Stimulated activated CD4-positive, alpha-beta T cell treated with anti-CD3 and anti-CD28 coated beads, Interleukin-12 subunit alpha, Interleukin-12 subunit beta, amount 100 ng/mL, for 4 hours (primary cell): ENCODE measurements at places on chromosomes 5 and 9.

- no peak for DNase-seq
Measured at GRCh38 chr5:153617190-153617589, 126.7 kb downstream of the GRIA1 start.

DNA sequence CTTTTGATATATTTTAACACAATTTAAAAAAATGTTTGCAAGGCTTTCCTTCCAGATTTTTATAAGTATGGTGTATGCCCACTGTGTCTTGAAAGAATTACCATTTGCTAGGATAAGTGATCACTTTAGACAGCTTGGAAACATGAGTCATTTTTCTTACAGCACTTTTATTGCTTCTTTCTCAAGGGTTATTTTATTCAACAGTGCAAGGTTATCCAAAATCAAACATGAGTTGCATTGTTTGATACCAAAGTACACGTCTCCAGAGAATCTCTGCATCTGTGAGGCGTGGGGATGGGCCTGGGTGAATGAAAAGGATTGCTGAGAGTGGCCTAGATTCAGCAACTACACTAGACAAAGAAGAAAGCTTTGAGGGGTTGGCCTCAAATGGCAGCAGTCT lies 329.6 kb downstream of the ADAMTS6 start:
- no peak for DNase-seq

- no peak for DNase-seq
Measured at GRCh38 chr5:132263548-132264261, 6.2 kb downstream of the PDLIM4 start.

- no peak for DNase-seq
Measured at GRCh38 chr5:72383726-72384125, 63.6 kb downstream of the PTCD2 start.

GRCh38 chr5:38208782-38209378 lies 49.5 kb upstream of the EGFLAM start:
- no peak for DNase-seq

DNA sequence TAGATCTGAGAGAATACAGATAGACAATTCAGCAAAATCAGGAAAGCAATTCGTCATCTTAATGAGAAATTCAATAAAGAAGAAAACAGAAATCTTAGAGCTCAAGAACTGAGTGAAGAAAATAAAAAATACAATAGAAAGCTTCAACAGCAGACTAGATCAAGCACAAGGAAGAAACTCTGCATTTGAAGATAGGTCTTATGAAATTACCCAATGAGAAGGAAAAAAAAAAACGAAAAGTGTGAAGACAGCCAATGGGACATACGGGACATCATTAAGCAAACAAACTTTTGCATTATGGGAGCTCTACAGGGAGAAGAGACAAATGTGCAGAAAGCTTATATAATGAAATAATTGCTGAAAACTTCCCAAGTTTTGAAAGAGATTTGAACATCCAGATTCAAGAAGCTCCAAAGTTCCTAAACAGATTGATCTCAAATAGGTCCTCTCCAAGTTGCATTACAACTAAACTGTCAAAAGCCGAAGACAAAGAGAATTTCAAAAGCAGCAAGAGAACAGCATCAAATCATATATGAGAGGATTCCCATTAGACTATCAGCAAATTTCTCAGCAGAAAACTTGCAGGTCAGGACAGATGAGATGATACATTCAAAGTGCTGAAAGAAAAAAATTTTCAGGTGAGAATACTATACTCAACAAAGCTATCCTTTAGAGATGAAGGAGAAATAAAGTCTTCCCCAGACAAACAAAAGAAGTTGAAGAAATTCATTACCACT lies 10.8 kb upstream of the RLN2 start:
- DNase-seq = no peak

DNA sequence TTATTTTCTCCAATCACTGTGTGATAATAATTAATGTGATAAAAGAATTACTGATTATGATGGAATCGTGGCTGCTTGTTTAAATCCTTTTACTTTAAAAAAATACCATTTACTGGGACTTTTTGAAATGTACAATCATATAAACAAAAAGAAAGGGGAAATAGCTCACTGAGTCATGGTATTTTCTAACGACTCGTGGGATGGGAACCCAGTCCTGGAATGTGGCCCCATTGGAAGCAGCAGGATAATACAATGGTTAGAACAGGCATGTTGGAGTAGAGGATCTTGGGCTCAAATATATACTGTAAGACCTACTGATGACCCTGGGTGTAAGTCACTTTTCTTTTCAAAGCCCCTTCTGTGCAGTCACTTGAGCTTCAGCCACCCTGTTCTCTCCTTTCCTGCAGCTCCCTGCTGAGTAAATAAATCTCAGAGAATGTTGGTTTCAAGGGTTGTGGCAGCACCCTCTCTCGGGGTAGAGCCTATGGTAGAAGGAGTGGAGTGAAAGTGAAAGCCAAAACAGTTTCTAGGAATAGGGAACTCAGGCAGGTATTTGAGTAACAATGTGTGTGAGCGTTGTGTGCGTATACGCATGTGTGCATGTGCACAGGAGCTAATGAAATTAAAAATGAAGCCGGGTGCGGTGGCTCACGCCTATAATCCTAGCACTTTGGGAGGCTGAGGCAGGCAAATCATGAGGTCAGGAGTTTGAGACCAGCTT lies 40.8 kb upstream of the LARP1 start:
- DNase-seq = no peak

DNA sequence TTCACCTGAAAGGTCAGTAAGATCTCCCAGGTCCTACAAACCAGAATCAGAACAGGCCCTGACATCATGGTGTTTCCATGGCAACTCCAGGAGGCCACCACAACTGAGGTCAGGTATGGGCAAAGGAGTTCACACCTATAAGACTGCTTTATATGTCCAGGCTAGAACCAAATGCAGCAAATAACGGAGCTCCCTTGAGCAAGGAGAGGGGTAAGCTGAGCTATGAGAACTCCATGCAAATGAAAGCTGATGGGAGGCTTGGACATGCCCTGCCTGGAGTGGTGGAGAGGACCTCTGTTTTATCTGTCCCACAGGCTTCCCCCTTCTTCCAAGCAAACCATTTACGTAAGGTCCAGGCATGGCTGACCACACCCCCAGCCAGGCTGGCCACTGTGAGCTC lies 207.7 kb downstream of the SPOCK1 start:
- DNase-seq = no peak

DNA sequence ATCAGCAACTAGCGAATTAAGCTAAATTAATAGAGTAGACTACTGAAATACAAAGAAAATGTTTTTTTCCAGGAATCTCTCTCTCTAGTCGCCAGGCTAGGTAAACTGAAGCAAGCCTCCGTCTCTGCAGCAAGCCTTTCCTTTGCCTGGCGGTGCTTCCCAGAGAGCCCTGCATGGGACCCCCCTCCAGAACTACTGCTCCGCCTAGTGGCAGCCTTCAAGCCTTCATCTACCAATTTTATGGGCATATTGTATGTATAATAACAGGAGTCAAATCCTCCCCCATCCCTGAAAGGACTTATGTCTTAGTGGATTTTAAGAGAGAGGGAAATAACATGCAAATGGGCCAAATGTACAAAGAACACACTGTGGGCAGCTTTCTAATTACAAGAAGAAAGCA lies 241.9 kb downstream of the SAXO1 start:
- no peak for DNase-seq

DNA sequence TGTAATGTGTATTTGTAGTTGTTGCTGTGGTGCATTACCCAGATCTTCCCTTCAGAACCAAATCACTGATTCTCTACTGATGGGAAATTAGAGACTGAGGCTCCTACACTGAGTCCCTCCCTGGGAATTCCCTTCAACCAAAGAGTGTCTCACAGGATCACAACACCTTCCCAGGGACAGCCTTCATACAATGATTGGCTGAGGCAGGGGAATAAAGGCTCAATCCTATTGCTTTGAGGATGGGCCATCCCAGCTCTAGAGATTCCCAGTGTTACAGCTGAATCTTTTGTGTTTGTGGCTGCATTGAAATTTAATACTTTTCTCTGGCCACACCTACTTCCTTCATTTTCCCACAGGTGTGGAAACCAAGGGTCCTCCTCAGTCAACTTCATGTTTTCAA lies 96.4 kb upstream of the ELL2 start:
- no peak for DNase-seq

DNA sequence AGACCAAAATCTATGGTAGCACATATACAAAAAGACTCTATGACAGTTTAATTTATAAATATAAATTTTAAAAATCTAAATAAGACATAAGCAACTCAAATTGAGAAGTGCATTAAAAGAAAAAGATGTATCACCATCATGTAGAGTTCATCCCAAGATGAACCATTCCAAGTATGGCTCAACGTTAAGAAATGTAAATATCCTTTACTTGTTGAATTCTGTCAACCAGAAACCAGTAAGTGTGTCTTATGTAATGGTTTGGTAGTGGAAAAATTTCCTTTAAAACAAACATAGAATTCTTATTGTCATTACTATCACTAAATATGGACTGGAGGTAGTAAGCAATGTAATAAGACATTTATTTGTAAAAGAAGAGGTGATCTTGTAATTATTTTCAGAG lies 87.3 kb downstream of the YIPF5 start:
- no peak for DNase-seq

DNA sequence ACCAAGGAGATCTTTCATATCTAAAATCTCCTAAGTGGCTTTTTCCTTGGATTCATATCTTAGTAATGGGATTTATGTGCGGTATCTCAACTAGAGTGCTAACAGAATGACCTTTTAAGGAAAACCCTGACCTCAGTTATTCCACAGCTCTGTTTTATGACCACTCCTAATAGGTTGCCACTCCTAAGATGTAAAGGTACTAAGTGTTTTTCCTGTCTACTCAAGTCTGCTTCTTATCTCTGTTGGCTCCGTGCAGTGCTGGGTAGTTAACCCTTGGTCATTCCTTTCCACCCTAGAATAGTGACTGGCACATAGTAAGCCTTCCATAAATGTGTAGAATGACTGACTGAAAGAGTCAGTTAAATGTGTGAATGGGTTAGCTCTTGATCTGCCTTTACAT lies 161.4 kb downstream of the DOCK2 start:
- no peak for DNase-seq

- DNase-seq = no peak
Measured at GRCh38 chr5:6718161-6718681, 5.0 kb downstream of the TENT4A start.

- DNase-seq = no peak
Measured at GRCh38 chr5:172769616-172770373, 1.2 kb downstream of the DUSP1 start.

DNA sequence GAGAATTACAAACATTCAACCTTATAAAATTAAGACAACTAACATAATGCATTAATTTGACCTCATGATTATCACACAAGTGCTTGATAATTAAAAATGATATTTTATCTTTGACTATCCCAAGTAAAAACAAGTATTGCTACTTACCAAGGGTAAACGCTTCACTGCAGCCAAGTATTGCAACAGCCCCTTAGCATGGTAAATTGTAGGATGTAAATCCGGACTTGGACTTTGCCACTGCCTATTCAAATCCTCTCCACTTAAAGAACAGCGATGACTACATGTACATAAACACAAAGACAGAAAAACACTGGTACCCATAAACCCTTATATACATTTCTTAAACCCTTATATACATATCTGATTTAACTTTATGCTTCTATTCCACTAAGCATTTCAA lies 155.1 kb downstream of the AGTPBP1 start:
- no peak for DNase-seq

DNA sequence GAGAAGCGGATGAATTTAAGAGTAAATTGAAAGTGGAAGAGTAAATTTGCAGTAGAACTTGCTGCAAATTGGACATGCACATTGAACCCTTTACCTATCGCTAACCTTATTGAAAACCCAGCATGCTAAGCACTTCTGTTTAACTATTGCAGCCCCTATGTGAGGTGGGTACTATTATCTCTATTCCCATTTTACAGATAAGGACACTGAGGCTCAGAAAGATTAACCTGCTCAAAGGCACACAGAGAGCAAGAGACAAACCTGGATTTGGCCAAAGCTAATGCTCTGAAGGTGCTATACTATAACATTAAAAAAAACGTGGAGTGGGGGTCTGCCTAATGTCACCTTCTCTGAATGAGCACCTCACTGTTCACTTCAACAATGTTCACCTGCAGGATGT lies 21.0 kb downstream of the SH3RF2 start:
- no peak for DNase-seq

GRCh38 chr9:2389404-2389803 lies 232.2 kb upstream of the VLDLR start:
- DNase-seq = no peak

- DNase-seq = no peak
Measured at GRCh38 chr9:36748322-36748899, 175.7 kb downstream of the MELK start.

DNA sequence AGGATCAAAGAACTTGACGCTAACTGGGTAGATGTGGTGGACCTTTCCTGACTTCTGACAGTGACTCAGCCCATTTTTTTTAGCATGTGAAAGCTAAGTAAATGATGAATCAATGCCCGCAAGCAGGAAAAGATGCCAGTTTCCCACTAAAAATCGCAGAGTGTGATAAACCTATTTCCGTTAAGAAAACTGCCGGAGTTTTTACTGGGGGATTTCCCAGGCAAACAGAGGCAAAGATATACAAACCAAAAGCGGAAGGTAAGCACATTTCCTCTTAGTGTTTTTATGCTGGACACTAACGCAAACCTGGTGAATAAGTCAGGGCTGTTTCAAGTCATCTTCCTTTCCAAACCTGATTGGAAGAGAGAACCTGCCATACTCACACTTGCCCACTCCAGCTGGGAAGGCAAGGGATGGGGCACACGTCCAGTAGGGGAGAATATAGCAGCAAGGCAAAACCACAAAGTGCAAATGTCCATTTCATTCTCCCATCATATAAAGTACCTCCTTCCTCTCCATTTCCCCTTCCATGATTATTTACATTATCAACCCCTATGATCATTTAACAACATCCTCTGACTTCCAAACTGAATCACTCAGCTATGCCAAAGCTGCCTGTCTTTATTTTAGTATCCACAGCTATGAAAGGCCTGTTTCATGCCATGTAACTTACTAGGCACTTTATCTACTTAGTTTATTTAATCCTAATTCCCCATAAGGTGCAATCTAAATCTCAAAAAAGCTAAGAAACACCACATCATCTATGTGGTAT lies 349.7 kb upstream of the RFX3 start:
- DNase-seq = no peak

- no peak for DNase-seq
Measured at GRCh38 chr9:124050955-124051354, 39.4 kb downstream of the LHX2 start.

DNA sequence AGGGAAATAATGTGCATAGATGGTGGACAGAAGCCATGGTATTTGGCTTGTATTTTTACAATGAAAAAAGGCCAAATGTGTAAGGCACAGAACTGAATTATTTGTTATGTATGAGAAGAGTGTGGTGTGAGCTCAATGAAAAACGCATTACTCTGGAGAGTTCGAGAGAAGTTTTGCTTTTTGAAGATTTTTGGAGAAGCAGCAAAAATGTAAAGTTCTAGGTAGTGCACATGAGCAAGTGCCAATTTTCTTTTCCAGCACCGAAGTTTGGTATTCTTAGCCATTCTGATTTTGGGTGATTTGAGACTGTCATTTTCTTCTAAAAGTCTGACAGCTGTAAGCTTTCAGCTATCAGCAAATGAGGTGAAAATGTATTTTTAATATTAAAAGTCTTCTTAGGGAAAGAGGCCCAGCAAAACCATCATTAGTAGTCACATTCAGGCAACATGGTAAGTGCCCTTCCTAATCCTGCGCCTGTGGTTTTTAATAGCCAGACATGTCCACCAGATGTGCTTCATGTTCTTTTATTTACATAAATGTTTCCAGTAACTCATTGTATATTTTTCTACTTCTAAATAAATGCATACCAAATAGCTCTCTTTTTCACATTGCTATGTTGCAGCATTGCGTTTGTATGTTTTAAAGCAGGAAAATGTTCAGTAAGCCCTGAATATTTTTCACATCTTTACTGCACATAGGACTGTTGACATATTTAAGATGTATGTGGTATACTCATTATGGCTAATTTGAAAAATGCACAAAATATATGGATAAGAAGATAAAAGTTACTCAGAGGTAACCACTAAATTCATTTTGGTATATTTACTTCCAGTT lies 50.4 kb downstream of the RASGRF2 start:
- no peak for DNase-seq
